ENCODE measurements at places on chromosomes 12 and 14. TPM values are rescaled to one million over a fixed set of nuclear protein-coding genes. Genes with fewer than 3 reads are reported as not detected.
A peak's percentile ranks its signal among the peaks of the same experiment; 100 is the strongest.

Gene PTCSC3
- polyA plus RNA-seq = not detected

- no peak for DNase-seq
- no peak overlapping the region for H3K4me3 ChIP-seq
- no peaks in the 10 kb centered on the region for H3K36me3 ChIP-seq
- H3K27me3 ChIP-seq = no peaks in the 10 kb centered on the region
- H3K4me1 ChIP-seq = no peaks in the 10 kb centered on the region
These were observed 109.3 kb downstream of the FGD4 start for GRCh38 chr12:32508626-32509025.

GRCh38 chr14:94362614-94363133 lies 25.7 kb downstream of the SERPINA1 start:
- H3K4me3 ChIP-seq = no peak overlapping the region
- H3K4me1 ChIP-seq = peaks cover 24% of the 10 kb centered on the region
- peak overlapping the region; percentile 66 for H3K27ac ChIP-seq

DNA sequence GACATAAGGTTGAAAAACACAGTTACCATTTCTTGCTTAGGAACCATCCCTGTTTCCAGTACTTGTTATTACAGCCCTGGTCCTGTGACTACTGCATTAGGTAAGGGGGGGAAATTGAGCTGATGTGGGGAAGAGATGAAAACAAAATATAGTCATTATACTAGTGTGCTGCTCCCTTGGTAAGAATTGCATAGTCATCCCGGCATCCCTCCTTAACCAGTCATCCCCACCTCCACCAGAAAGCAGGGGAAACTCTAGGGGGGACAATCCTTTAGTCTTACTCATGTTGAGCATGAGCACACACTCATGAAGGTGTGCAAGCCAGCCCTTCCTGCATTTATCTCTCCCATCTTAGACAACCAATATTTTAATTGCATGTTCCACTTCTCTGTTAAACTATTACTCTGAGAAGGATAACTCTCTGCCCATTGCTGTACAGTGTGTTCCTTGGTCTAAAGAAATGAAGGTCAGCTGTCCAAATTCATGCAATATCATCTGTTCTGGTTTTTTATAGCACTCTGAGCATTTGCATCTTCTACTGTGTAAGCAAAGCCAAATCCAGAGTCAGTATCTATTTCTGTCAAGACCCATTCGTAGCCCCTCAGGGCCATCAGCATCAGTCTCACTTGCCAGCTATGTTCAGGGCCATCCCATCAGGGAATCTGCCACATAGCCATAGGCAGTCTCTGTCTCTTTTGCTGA lies 46.8 kb downstream of the TMEM30B start:
- H3K27me3 ChIP-seq = no peaks in the 10 kb centered on the region
- H3K4me1 ChIP-seq = no peaks in the 10 kb centered on the region
- DNase-seq = no peak
- no peak overlapping the region for H3K27ac ChIP-seq
- no peak overlapping the region for H3K4me3 ChIP-seq

GRCh38 chr12:118013283-118013682 lies 3.2 kb upstream of the RFC5 start:
- H3K4me3 ChIP-seq = no peak overlapping the region
- H3K27me3 ChIP-seq = no peaks in the 10 kb centered on the region
- H3K36me3 ChIP-seq = no peaks in the 10 kb centered on the region
- DNase-seq = no peak
- no peak overlapping the region for H3K27ac ChIP-seq

DNA sequence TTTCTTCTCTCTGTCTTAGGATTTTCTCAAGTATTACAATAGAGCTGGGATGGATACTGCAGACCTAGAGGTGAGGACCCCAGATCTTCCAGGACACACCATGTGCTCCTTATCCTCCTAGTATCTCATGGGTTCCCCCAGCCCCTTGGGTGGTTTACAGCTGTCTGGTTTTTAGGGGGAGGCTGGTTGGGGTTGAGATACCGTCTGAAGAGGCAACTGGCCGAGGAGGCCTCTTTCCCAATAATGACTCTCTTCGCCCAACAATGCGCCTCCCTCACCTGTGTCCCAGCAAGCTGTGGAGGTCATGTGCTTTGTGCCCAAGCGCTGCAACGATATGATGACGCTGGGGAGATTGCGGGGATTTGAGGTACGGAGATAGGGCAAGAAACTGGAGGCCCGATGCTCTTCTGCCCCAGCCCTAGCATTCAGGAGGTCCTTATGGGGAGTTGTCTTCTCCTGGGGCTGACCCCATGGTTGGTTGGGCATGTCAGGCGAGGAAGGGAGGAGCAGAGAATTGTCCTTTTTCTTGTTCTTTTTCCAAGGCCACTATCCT lies 3.8 kb downstream of the ARHGEF25 start:
- DNase-seq = no peak
- no peak overlapping the region for H3K4me3 ChIP-seq
- H3K27ac ChIP-seq = no peak overlapping the region

GRCh38 chr14:54537651-54538050 lies 27.9 kb downstream of the CGRRF1 start:
- no peak overlapping the region for H3K27ac ChIP-seq
- H3K36me3 ChIP-seq = no peaks in the 10 kb centered on the region
- H3K4me1 ChIP-seq = no peaks in the 10 kb centered on the region
- peak; percentile 57 for DNase-seq

DNA sequence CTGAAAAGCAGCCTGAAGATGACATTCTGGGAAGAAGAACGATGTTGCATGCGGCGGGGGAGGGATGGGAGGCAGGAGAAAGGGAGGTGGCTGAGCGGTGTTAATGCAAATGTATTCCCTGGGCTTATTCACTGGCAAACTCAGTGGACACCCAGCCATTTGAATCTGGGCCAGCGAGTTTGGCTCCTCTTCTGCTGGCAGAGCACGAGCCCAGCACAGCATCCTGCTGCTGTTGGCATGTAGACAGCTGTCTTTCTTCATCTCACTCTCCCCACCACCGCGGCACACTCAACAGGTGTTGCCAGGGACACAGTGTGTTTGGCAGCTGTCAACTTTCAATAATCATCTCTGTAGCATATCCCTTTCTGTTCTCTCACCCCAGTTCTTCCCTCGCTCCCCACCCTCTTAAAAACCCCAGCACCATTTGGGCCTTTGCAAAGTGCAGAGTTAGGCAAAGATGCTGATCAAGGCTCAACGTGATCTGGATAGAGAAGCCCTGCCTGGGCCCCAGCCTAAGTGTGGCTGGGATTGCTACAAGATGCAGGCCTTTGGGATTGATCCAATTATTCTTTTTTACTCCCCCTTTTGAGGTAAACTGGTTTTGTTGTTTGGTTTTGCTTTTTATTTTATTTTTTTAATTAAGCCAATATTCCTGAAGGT lies 131.9 kb downstream of the EXOC5 start:
- no peak for DNase-seq
- H3K27ac ChIP-seq = no peak overlapping the region
- H3K27me3 ChIP-seq = no peaks in the 10 kb centered on the region
- H3K36me3 ChIP-seq = no peaks in the 10 kb centered on the region
- H3K4me1 ChIP-seq = no peaks in the 10 kb centered on the region
- no peak overlapping the region for H3K4me3 ChIP-seq

DNA sequence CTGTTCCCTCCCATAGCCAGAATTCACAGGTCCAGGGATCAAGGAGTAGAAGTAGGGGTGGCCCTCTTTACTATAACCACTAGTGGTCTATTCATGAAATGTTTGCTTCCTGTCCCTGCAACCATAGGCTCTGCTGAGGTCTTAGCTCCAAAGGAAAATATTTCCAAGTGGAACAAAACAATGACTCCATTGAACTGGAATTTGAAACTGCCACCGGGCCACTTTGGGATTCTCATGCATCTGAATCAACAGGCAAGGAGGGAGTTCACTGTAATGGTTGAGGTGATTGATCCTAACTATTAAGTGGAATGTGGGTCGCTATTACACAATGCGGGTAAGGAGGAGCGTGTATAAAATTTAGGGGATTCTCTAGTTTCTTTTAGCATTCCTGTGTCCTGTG lies 197.0 kb downstream of the ETNK1 start:
- no peaks in the 10 kb centered on the region for H3K4me1 ChIP-seq
- H3K27me3 ChIP-seq = no peaks in the 10 kb centered on the region
- H3K4me3 ChIP-seq = no peak overlapping the region
- DNase-seq = no peak

DNA sequence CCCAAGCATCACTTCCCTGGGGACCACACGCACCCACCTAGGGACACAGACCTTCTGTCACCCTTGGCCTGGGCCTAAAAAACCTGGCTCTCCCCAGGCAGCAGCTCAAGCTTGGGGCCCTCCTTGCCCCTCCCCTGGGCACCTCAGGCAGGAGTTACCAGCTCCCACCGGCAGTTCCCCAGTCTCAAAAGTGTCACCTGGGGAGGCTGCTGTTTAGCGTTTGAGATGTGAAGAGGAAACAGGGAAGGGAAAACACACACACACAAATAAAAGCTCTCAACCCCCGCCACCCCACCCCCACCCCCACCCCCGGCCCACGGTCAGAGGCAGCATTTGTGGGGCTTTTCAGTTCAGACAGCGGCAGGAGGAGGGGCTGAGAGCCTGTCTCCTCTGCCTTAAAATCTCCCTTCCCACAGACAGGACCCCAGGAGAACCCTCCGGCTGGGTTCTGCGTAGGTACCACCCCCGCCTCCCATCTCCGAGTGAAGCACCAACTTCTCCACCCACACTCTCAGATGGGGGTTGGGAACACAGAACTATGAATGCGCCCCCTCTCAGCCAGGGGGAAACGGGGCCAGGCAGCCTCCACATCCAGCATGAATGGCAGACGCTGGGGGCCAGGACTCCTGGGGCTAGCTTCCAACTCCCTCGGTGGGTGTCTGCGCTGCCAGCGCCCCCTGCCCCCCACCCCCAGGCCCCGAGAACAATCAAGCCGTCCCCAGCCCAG lies 3.0 kb downstream of the NCOR2 start:
- no peak for DNase-seq
- no peak overlapping the region for H3K27ac ChIP-seq
- no peak overlapping the region for H3K4me3 ChIP-seq
- H3K4me1 ChIP-seq = peaks cover 17% of the 10 kb centered on the region

DNA sequence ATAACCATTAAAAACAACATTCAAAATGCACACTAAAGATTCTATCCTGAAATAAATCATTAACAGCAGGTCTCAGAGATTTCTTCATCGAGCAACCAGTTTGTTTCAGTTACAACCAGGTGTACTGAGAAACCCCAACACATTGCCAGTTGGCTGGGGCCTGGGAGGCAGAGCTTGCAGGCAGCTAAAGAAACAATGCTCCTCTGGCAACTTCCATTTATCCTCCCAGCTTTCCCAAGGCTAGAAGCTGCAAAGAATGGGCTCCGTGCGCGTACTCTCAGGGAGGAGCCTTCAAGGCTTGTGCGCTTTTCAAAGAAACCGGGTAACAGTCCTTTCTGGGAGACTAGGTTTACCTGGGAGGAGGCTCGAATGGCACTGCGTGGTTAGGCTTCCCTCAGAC lies 181.6 kb downstream of the MSRB3 start:
- H3K27ac ChIP-seq = no peak overlapping the region
- no peaks in the 10 kb centered on the region for H3K4me1 ChIP-seq
- no peaks in the 10 kb centered on the region for H3K36me3 ChIP-seq
- no peak overlapping the region for H3K4me3 ChIP-seq
- peak; percentile 69 for DNase-seq

- H3K36me3 ChIP-seq = no peaks in the 10 kb centered on the region
- no peaks in the 10 kb centered on the region for H3K27me3 ChIP-seq
- no peak overlapping the region for H3K27ac ChIP-seq
These were observed 461.4 kb downstream of the NRXN3 start for GRCh38 chr14:78631551-78631950.

DNA sequence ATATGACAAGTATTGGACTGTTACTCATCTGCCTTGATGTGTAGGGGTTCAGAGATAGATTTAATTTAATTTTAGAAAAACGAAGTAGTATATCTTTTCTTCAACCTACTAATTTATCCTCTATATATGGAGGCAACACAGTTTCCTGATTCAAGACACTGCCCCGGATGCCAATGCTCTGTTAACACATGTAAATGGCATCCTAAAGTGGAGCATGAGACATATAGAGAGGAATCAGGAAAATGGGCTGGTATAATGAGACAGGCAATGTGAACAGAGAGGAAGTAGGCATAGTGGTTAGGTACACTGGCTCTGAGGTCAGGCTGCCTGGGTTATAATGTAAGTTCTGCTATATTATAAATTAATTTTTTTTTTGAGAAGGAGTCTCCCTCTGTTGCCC lies 85.6 kb downstream of the OTOGL start:
- no peaks in the 10 kb centered on the region for H3K36me3 ChIP-seq
- no peak for DNase-seq
- no peak overlapping the region for H3K27ac ChIP-seq
- H3K27me3 ChIP-seq = no peaks in the 10 kb centered on the region

GRCh38 chr12:130143136-130143535 lies 19.1 kb upstream of the FZD10 start:
- no peaks in the 10 kb centered on the region for H3K4me1 ChIP-seq

DNA sequence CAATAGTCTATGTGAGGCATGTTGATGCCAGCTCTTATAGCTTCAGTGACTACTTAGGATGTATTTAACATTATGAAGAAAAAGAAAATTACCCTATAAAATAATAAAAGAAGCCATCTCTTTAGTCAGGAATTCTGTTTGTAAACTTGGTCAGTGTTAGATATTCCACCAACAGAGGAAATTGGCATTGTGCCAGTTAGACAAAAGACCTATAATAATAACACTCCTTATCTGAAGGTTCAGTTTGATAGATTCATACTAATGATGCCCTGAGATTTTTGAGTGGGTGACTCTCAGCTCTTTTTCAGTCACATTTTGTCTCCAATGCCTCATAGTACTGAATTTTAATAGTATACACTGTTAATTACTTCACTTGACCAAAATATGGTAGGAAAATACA lies 6.6 kb downstream of the SYT10 start:
- no peaks in the 10 kb centered on the region for H3K36me3 ChIP-seq
- no peaks in the 10 kb centered on the region for H3K27me3 ChIP-seq
- H3K4me1 ChIP-seq = no peaks in the 10 kb centered on the region
- no peak overlapping the region for H3K4me3 ChIP-seq

GRCh38 chr12:110102255-110102654 lies 21.9 kb upstream of the IFT81 start:
- DNase-seq = peak; percentile 24
- no peaks in the 10 kb centered on the region for H3K27me3 ChIP-seq
- H3K36me3 ChIP-seq = no peaks in the 10 kb centered on the region
- no peak overlapping the region for H3K4me3 ChIP-seq

DNA sequence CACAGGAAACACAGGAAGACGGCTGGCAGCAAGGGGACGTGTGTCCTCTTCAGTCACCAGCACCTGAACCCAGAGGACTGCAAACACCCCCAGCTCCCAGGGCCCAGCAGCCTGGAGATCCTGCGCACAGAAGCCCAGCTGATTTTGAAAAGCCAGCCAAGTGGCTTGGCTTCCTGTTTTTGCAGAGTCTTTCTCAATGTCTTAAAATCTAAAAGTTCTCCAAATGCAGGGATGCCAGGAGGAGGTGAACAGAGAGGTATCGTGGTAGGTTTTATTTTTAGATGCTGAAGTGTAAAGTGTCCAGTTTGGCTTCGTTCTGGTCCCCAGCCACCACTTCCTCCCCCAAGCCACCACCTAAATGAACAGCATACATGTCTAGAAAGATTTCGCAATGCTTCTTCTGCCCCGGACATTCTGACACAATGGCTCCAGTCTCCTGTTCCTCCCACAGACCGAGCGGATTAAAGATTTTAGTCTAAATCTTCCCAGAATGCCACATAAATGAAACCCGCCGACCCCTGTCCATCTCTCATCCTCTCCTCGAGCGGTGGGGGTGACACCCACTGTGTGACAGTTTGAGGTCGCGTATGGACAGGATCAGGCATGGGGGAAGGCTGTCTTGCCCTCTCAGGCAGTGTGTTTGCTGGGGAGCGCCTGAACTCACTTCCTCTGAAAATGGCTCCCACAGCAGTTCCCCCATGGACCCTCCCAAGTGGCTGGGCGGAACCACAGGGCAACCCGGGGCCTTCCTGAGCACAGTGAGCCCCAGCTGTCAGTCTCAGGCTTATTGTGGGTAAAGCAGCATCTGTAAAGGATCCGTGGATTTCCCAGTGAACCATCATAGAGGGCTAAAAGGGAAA lies 41.6 kb downstream of the ITPK1 start:
- H3K27me3 ChIP-seq = no peaks in the 10 kb centered on the region
- H3K4me1 ChIP-seq = peaks cover 38% of the 10 kb centered on the region
- H3K36me3 ChIP-seq = peaks cover 72% of the 10 kb centered on the region
